Upper lobe of left lung (tissue), 6 donors: ENCODE measurements at places on chromosomes 1 and 21. TPM values are rescaled to one million over a fixed set of nuclear protein-coding genes. Genes with fewer than 3 reads are reported as not detected.

DNA sequence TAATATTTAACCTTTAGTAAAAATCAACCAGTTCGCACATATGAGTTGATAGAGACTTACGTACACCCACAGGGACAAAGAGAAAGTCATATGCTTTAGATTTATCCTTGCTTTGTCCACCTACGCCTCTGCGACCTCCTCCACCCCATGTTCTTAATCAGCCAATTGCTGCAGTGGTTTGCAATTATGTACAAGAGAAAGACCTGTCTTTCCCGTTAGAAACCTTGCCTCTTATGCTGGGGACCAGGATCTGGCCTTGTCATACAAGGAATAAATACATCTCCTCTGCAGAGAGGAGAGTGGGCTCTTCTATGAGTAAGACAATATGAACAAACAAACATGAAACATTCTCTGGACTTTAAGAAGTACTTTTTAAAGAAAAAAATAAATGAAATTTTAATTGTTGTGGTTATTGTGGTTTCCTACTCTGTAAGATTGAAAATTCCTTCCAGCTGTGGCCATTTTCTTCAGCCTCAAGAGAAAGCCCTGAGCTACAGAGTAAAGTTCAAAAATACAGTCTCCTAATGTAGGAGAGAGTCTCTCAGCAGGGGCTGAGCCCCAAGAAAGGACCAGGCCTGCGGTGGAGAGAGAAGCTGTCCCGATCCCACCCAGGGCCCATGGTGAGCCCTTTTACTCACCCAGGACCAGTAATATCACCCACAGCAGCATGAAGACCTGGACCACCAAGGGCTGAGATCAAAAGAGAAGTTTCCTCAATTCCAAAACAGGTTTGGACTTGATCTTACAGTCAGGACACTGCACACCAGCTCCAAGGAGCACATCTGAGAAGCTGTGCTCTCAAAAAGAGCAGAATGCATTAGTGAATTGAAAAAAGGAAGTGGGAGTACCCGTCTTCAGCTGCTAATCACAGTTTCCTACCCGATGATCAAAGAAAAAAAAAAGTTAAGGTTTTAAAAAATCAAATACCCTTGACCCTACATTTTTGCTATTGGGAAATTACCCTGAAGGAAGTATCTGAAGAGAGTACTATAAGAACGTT lies at the start of gene FCRL5:
Gene FCRL5, minus strand, starts transcription at position 822 of the 1,000 bp plus-strand sequence. Its CDS starts 153 bp downstream, at position 669.
- DNase-seq: no peak
- no peaks in the 10 kb centered on the region for H3K4me1 ChIP-seq
- no peaks in the 10 kb centered on the region for H3K36me3 ChIP-seq
- no peak within 1 kb of the TSS for H3K27ac ChIP-seq
- no peaks in the 10 kb centered on the region for H3K27me3 ChIP-seq

DNA sequence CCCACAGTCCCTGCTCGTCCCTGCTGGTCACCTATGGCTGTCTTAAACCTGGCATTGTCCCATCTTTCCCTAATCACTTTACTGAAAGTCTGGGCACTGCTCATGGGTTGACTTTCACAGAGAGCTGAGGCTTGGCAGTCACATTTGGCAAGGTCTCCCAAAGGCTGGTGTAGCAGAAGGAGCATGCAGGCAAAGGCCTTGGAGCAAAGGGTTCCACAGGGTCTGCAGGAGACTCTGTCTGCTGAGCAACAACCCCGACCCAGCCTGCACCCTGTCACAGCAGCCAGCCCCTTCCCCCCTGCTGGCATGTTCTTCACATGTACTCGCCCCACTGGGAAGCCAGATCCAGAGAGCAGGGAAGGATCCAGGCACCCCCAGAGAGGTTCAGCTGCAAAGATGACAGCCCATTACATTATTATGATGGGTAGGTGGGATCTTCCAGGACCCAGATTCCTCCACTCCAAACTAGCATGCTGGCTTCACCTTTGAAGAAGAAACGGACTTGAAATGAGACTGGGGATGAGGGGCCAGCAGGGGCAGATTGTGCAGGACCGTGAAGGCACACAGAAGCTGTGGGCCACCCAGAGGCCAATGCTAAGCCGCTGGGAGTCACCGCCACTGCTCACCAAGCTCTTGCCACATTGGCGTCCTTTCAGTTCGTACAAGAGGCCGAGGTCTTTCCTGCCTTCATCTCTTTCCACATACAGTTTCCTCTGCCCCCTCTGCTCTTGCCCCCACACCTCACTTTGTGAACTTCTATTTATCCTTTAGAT lies 14.2 kb upstream of the TMEM125 start:
- no peaks in the 10 kb centered on the region for H3K4me1 ChIP-seq
- no peaks in the 10 kb centered on the region for H3K27me3 ChIP-seq
- peak overlapping the region; percentile 24 for H3K27ac ChIP-seq
- no peaks in the 10 kb centered on the region for H3K36me3 ChIP-seq
- DNase-seq: no peak

DNA sequence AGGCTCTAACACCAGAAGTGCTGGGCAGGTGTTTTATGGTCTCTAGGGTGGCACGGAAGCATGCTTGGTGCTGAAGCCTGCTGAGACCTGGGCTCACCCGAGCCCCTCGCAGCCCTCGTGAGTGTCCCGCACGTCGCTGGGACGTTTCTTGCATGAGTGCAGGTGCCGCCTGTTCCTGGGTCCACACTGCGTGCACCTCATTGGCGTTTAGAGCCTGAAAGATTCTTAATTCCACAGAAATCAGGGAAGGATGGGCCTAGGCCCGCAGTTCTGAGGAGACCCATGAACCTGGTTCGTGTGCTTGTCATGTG lies 43.8 kb upstream of the DIP2A start:
- peaks cover 44% of the 10 kb centered on the region for H3K36me3 ChIP-seq
- H3K4me1 ChIP-seq: no peaks in the 10 kb centered on the region
- no peak overlapping the region for H3K27ac ChIP-seq
- no peak overlapping the region for H3K4me3 ChIP-seq
- DNase-seq: no peak

GRCh38 chr1:51526248-51526647 lies 7.2 kb upstream of the EPS15 start:
- no peak overlapping the region for H3K4me3 ChIP-seq
- H3K27me3 ChIP-seq: no peaks in the 10 kb centered on the region
- DNase-seq: no peak
- no peak overlapping the region for H3K27ac ChIP-seq
- no peaks in the 10 kb centered on the region for H3K4me1 ChIP-seq
- H3K36me3 ChIP-seq: no peaks in the 10 kb centered on the region

DNA sequence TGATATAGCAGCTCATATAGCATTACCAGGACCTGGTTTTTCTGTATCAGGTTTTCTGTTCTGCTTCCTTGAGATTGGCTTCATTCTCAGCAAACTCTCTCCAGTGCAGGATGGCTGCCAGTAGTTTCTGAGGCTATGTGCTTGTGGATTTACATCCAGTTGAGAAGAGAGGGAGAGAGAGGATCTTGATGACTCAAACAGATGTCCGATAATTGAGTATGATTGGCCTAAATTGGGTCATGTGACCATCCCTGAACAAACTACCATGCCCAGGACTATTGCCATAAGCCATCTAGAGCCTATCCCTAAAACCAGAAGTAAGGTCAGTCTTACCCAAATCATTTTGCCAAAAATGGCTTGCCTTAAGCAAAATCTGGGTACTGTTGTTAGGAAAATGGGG lies 18.1 kb upstream of the PSMA5 start:
- H3K36me3 ChIP-seq: no peaks in the 10 kb centered on the region
- H3K4me3 ChIP-seq: no peak overlapping the region
- no peaks in the 10 kb centered on the region for H3K4me1 ChIP-seq
- H3K27ac ChIP-seq: no peak overlapping the region
- DNase-seq: no peak

GRCh38 chr1:77682460-77683159 lies at the start of gene ZZZ3:
Gene ZZZ3, minus strand, starts transcription at chr1:77682658. Its CDS starts 49,304 bp downstream, at chr1:77633354.
- H3K36me3 ChIP-seq: no peaks in the 10 kb centered on the region
- peaks cover 24% of the 10 kb centered on the region for H3K4me1 ChIP-seq
- peak; percentile 93 for DNase-seq
- no peaks in the 10 kb centered on the region for H3K27me3 ChIP-seq

DNA sequence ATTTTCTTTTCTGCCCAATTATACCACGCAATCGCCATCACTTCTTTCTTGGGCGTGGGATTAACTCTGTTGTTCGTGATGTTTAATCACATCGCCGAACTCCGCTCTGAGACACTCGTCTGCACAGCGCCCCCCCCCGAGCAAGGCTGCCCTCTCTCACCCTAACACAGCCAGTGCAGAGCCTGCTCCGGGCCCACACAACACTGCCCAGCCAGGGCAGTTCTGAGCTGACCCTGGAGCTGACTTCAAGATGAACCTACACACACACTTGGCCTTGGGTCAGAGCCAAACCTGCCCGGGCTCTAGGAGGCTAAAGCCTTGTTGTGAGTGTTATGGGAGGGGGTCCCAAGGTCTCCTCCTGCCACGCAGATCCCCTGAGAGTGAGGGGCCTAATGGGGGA lies 64.6 kb upstream of the LRP8 start:
- H3K27ac ChIP-seq: no peak overlapping the region
- no peaks in the 10 kb centered on the region for H3K27me3 ChIP-seq
- H3K36me3 ChIP-seq: no peaks in the 10 kb centered on the region
- H3K4me3 ChIP-seq: no peak overlapping the region

DNA sequence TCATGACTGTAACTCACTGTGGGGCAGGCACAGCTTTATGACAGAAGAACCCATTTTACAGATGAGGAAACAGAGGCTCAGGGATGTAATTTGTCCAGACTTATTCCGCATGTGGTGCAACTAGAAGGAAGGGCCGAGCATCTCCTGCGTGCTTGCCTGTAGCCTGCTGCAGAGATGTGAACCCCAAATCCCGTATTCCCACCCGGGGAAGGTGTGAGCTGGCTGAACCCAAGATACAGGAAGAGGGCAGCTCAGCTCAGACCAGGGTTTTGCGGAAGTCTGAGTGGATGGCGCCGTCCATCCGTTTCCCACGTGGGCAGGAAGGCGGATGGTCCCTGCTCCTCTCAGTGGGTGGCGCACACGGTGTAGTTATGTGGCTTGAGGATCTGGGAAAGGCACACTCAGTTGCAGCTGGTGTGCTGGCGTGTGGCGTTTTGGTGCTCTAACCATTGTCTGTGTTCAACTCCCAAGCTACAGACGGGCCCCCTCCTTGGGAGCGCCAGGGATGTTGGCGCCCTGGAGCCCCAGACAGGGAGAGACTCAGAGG lies 1.2 kb downstream of the CROCC start:
- DNase-seq: no peak
- H3K36me3 ChIP-seq: no peaks in the 10 kb centered on the region
- H3K4me1 ChIP-seq: peaks cover 7% of the 10 kb centered on the region
- no peaks in the 10 kb centered on the region for H3K27me3 ChIP-seq
- H3K27ac ChIP-seq: no peak overlapping the region

GRCh38 chr1:244869364-244869827 lies 5.1 kb upstream of the HNRNPU start:
- no peak overlapping the region for H3K4me3 ChIP-seq
- H3K27ac ChIP-seq: peak overlapping the region; percentile 37
- H3K4me1 ChIP-seq: peaks cover 7% of the 10 kb centered on the region
- DNase-seq: peak; percentile 39
- H3K27me3 ChIP-seq: no peaks in the 10 kb centered on the region
- no peaks in the 10 kb centered on the region for H3K36me3 ChIP-seq

DNA sequence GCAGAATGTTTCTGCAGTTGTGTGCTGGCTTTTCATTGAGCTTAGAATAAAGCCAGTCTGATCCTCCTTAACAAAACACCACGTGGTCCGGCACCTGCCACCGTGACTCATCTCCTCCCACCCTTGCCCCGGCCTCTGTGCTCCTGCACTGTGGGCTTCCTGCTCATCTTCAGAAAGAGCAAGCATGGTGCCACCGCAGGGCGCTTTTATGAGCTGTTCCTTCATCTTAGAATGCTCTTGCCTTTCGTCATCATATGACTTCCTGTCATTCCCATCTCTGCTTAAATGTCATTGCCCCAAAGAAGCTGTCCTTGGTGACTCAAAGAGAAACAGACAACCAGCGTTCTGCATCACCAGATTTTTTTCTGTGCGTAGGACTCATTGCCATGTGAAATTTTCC lies 117.8 kb downstream of the HHAT start:
- no peak overlapping the region for H3K27ac ChIP-seq
- H3K4me1 ChIP-seq: no peaks in the 10 kb centered on the region
- no peak for DNase-seq
- H3K36me3 ChIP-seq: no peaks in the 10 kb centered on the region
- H3K4me3 ChIP-seq: no peak overlapping the region
- no peaks in the 10 kb centered on the region for H3K27me3 ChIP-seq

DNA sequence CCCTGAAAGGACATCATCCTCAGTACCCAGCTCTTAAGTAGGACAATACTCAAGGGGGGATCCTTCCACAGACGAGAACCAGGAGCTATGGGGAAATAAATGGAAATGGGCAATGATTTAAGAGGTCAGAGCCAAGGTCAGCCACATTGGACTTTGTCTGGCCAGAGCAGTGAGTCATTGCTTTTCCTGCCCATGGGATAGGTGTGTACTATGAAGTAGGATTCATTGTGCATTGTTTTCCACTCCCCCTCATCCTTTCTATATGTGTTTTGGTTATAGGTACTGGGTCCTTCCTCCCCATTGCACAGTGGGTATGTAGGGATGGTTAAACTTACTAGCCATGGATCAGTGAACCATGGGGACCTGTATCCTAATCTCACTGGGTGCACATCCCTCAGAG lies 328.9 kb upstream of the USP25 start:
- no peaks in the 10 kb centered on the region for H3K36me3 ChIP-seq
- DNase-seq: no peak
- no peak overlapping the region for H3K27ac ChIP-seq

DNA sequence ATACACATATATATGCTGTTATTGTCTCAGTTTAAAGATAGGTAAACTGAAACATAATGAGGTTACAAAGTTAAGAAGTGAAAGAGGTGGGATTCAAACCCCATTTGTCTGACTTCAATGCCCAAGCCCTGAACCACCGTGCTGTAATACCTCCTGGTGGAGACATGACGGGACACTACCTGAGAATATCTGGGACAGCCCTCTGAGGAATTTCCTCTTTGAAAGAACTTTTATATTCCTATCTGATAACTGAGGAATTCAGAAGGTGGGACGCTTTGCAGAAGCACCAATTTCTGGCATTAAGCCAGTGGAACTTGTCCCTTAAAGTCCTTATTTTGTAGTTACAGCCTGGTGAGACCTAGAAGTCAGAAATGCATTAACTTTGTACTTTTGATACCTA lies 32.1 kb upstream of the FASLG start:
- H3K27ac ChIP-seq: no peak overlapping the region
- no peaks in the 10 kb centered on the region for H3K36me3 ChIP-seq
- DNase-seq: no peak
- H3K27me3 ChIP-seq: no peaks in the 10 kb centered on the region

GRCh38 chr1:30106125-30106524 lies 617.3 kb downstream of the MATN1 start:
- H3K27me3 ChIP-seq: no peaks in the 10 kb centered on the region
- H3K36me3 ChIP-seq: no peaks in the 10 kb centered on the region
- H3K4me3 ChIP-seq: no peak overlapping the region
- DNase-seq: no peak
- H3K4me1 ChIP-seq: no peaks in the 10 kb centered on the region

- DNase-seq: peak; percentile 79
- H3K4me3 ChIP-seq: no peak overlapping the region
- H3K36me3 ChIP-seq: no peaks in the 10 kb centered on the region
- H3K4me1 ChIP-seq: no peaks in the 10 kb centered on the region
- H3K27me3 ChIP-seq: no peaks in the 10 kb centered on the region
These were observed 65.7 kb downstream of the NENF start for GRCh38 chr1:212498283-212499040.

GRCh38 chr1:147719029-147719698 lies 41.2 kb downstream of the GJA5 start:
- no peak overlapping the region for H3K4me3 ChIP-seq
- no peak overlapping the region for H3K27ac ChIP-seq
- H3K27me3 ChIP-seq: no peaks in the 10 kb centered on the region
- no peaks in the 10 kb centered on the region for H3K4me1 ChIP-seq

Gene SPRR2A
- total RNA-seq: not detected

Gene OR2G6
- not detected for total RNA-seq

Gene NR5A2
- total RNA-seq: under 0.01 TPM

Gene OR2L3
- total RNA-seq: not detected

Gene AJAP1
- 4.6 TPM for total RNA-seq

Gene GBP1
- 20.1 TPM for total RNA-seq
